OCI-LY7 (cell line): ENCODE measurements at places on chromosomes 16 and 17. TPM values are rescaled to one million over a fixed set of nuclear protein-coding genes. Genes with fewer than 3 reads are reported as not detected.

DNA sequence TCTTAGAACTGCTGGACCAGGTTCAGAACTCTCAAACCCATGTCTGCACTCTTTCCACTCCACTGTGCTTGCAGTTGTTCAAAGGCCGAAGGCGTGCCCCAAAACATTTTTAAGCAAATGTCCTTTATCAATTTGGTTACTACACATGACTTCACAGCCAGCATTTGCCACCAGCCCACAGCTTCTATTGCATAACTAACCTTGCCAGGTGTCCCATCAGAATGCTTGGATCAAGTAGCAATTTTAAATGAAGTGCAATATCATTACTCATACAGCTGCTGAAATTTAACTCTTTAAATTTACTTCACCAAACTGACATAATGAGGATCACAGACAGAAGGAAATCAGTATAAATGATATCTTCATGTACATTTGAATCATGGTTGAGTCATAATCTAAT, 29.8 kb upstream of the HS3ST3A1 start:
- DNase-seq = no peak

DNA sequence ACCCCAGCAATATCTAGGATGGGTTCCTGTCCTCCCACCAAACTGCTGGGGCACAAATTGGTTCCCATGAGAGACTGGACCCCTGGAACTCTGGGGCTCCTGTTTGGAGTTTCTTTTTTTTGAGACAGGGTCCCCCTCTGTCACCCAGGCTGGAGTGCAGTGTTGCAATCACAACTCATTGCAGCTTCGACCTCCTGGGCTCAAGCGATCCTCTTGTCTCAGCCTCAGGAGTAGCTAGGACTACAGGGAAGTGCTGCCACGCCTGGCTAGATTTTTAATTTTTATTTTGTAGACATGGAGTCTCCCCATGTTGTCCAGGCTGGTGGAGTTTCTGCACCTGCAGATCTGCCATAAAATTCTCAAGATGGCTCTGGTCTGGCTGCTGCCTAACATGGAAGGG, 56.3 kb upstream of the BRD7 start:
- DNase-seq = no peak

GRCh38 chr17:10295728-10296343, 77.0 kb downstream of the MYH13 start:
- DNase-seq = peak; percentile 33

DNA sequence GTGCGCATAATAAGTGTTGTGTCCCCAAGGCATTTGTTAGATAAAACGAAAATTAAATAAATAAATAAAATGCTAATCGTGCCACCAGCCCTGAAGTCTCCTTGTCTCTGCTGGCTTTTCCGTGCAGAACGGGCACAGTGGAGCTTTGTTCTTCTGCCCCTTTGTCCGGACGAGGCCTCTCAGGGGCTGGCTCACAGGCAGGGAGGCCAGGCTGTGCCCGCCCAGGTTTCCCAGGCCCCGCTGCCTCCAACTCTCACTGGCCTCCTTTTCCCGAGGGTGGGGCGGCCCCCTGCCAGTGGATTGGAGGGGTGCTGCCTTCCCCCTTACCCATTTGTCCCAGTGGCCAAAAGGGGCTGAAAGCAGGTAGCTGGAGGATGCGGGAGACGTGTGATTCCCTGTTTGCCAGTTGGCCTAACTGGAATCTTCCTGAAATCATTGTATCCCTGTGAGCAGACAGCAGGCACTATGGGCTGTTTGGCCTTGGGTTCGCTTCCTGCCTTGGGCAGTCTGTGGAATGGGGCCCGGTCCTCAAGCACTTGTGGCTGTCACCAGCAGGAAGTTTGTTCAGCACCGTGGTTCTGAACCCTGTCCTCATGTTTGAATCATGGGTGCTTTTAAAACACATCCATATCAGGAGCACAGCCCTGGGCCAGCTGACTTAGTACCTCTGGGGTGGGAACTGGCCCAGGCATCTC, 64.4 kb downstream of the KSR1 start:
- DNase-seq = no peak

DNA sequence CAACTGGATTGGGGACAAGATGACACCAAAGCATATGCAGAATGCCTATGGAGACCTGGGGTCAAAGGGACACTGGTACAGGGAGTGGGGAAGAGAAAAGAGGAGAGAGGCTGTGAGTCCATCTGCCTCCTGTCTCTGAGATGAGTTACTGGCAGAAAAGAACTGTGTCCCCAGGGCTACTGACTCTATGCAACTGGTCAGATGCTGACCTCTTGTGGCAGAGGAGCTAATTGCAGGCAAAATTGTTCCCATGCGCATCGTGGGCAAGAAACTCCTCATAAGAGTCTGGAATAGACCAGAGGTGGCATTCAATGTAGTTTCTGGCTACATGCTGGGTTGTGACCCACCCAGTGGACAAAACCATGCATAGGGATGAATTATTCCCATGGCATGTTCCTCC, 26.1 kb upstream of the MLKL start:
- DNase-seq = peak; percentile 28

GRCh38 chr17:11618861-11619566, 20.7 kb downstream of the DNAH9 start:
- DNase-seq = no peak

Gene MOSMO
- 9.8 TPM in 2 replicates for total RNA-seq

Gene PYDC1
- total RNA-seq = not detected in 2 replicates
